ENCODE measurements at places on chromosomes 4 and X. TPM values are rescaled to one million over a fixed set of nuclear protein-coding genes. Genes with fewer than 3 reads are reported as not detected.

GRCh38 chr4:174946246-174946645, 28.1 kb downstream of the ADAM29 start:
- no peak overlapping the region for H3K27ac ChIP-seq
- DNase-seq, result no peak
- H3K4me1 ChIP-seq, result no peaks in the 10 kb centered on the region
- H3K36me3 ChIP-seq, result no peaks in the 10 kb centered on the region
- H3K4me3 ChIP-seq, result no peak overlapping the region

GRCh38 chr4:121764702-121765367, at the start of gene SMIM43:
Gene SMIM43, minus strand, starts transcription at chr4:121765164. Its CDS starts 59 bp downstream, at chr4:121765105.
- peak within 1 kb of the TSS; percentile 18 for H3K4me3 ChIP-seq
- no peaks in the 10 kb centered on the region for H3K36me3 ChIP-seq
- DNase-seq, result no peak
- H3K27ac ChIP-seq, result no peak within 1 kb of the TSS
- H3K27me3 ChIP-seq, result peaks cover 8% of the 10 kb centered on the region
- no peaks in the 10 kb centered on the region for H3K4me1 ChIP-seq

DNA sequence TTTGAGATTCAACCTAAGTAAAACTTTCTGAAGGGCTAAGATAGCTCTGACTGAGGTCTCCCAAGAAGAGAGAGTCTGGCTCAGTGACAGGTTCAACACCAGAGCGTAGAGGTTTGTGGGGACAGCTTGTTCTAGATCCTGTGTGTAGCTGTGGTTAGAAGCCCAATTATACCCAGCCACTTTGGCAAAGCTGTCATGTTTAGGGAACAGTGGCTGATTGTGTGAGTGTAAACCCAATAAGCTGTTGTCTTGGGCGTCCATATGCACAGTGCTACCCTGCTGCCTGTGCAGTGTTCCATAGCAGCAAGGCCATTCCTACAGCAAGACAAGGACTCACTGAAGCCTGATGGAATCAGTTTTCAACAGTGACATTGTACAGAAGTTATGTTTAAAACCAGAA, 11.2 kb upstream of the SCRG1 start:
- no peaks in the 10 kb centered on the region for H3K36me3 ChIP-seq
- no peak for DNase-seq
- H3K4me1 ChIP-seq, result no peaks in the 10 kb centered on the region
- H3K4me3 ChIP-seq, result no peak overlapping the region

DNA sequence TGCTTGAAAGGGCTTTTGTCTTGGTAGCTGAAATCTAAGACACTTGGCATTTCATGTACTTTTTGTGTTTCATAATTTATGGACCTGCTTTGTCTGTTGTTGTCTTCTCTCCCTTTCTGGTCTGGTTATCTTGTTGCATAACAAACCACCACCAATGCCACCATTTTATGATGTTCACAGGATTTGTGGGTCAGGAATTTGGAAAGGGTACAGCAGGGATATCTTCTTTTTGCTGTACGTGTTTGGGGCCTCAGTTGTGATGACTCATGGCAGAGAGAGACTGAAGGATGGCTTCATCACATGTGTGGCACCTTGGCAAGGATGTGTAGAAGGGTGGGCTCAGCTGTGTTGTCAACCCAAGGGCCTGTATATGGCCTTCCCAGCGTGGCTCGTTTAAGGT, 35.2 kb downstream of the KDM6A start:
- H3K4me1 ChIP-seq, result no peaks in the 10 kb centered on the region
- no peaks in the 10 kb centered on the region for H3K27me3 ChIP-seq
- no peak overlapping the region for H3K4me3 ChIP-seq
- DNase-seq, result no peak
- no peaks in the 10 kb centered on the region for H3K36me3 ChIP-seq

PPEF2 gene
- total RNA-seq, result 0.33 TPM

HPSE gene
- total RNA-seq, result 0.66 TPM

GRCh38 chrX:15948318-15948660, 93.7 kb upstream of the AP1S2 start:
- H3K27ac ChIP-seq, result no peak overlapping the region
- H3K4me3 ChIP-seq, result no peak overlapping the region
- no peaks in the 10 kb centered on the region for H3K27me3 ChIP-seq
- no peaks in the 10 kb centered on the region for H3K4me1 ChIP-seq
- DNase-seq, result no peak
- H3K36me3 ChIP-seq, result no peaks in the 10 kb centered on the region

- H3K4me3 ChIP-seq, result peak overlapping the region; percentile 6
- peak overlapping the region; percentile 69 for H3K27ac ChIP-seq
- no peaks in the 10 kb centered on the region for H3K4me1 ChIP-seq
- no peaks in the 10 kb centered on the region for H3K36me3 ChIP-seq
- peak; percentile 94 for DNase-seq
Measured at GRCh38 chrX:65587616-65588526, 53.3 kb upstream of the LAS1L start.

DNA sequence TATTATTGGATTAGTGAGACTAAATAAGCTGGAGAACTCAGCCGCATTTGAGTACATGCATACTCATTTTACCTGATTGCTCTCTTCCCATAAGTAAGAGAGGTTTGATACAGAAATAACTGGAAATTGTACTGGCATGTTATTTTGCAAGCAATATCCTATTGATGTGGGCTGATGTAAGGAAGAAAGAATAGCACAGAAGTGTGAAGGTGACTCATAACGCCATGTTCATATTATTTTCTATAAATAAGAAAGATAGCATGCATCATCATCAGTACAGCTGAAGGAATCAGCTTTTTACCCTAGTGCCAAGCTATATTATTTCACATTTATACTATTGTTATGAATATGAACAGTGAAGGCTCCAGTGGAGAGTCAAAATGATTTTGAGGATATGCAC, 138.3 kb upstream of the FAM47A start:
- no peaks in the 10 kb centered on the region for H3K36me3 ChIP-seq
- H3K4me3 ChIP-seq, result no peak overlapping the region
- H3K27ac ChIP-seq, result no peak overlapping the region
- DNase-seq, result no peak

KDM6A gene
- total RNA-seq, result 35.7 TPM

DNA sequence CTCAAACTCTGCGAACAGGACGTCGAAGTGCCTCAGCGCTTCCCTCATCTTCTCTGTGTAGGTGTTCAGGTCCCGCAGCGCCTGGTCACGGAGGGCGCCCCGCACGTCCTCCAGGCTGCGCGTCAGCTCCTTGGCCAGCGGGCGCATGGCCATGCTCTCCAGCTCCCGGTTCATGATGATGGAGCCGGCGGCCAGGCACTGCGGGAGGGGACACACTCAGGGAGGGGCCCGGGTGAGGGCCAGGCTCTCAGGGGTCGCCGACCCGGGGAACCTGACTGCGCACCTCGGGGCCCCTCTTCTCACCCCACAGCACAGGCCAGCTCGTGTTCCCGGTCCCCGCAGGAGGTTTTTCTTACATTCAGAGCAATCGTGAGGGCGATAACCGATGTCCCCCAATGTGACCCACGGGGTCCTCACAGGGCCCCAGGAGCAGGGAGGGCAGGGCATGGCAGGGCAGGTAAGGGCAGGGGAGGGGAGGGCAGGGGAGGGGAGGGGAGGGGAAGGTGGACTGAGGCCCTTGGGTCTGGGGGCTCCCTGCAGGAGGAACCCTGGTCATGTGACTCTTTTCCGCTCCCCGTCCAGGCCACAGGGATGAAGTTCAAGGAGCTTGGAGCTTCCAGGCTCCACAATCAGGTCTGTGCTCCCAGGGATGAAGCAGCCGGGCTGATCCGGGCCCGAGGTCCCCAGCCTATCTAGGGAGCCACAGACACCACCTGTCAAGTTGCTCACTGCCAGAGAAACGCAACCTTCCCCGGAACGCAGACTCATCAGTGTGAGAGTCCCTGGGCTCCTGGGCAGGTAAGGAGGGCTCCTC, 77.8 kb upstream of the MXD4 start:
- no peaks in the 10 kb centered on the region for H3K27me3 ChIP-seq
- H3K4me1 ChIP-seq, result no peaks in the 10 kb centered on the region
- H3K36me3 ChIP-seq, result no peaks in the 10 kb centered on the region
- peak; percentile 51 for DNase-seq
- H3K27ac ChIP-seq, result no peak overlapping the region

DGKK gene
- total RNA-seq, result not detected

DNA sequence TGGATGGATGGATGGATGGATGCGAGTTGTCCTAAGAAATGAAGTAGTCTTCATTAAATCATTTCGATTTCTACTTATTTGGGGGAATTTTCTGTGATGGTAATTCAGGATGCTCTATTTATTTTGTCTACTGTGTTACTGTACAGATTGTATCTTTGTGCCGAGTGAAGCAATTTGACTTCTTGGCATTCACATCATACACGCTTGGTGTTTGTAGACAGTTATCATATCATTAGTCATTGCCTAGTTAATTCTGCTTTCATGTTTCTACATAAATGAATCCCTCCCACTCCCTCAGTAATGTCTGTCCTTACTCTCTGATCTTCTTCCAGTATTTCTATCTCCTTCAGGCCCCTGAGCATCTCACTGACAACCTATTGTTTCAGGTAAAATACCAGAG, 64.0 kb downstream of the RASGEF1B start:
- no peak overlapping the region for H3K27ac ChIP-seq
- no peak for DNase-seq
- H3K4me1 ChIP-seq, result no peaks in the 10 kb centered on the region
- H3K27me3 ChIP-seq, result no peaks in the 10 kb centered on the region
- H3K4me3 ChIP-seq, result no peak overlapping the region

DNA sequence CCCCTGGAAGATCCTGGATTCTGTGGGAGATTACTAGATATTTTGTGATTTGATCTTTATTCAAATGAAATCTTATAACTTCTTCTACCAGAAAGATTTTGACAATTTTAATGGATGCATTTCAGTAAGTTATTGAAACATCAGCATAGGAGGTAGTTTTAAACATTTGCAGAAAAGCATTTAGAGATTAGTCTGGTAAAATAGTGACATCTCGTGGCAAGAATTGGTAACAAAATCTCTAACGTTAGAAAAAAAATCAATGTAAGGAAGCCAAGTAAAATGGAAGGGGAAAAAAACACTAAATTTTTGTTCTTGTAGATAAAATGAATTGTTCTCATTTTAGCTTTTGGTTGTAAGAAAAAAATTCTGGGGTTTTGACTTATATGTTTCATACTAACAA, 73.3 kb downstream of the TASL start:
- H3K4me1 ChIP-seq, result no peaks in the 10 kb centered on the region
- no peak overlapping the region for H3K4me3 ChIP-seq
- no peak for DNase-seq
- H3K36me3 ChIP-seq, result no peaks in the 10 kb centered on the region
- no peak overlapping the region for H3K27ac ChIP-seq
- no peaks in the 10 kb centered on the region for H3K27me3 ChIP-seq

HAUS3 gene
- total RNA-seq, result 18.5 TPM

CYTL1 gene
- 3.6 TPM for total RNA-seq

NEUROG2 gene
- total RNA-seq, result not detected

DNA sequence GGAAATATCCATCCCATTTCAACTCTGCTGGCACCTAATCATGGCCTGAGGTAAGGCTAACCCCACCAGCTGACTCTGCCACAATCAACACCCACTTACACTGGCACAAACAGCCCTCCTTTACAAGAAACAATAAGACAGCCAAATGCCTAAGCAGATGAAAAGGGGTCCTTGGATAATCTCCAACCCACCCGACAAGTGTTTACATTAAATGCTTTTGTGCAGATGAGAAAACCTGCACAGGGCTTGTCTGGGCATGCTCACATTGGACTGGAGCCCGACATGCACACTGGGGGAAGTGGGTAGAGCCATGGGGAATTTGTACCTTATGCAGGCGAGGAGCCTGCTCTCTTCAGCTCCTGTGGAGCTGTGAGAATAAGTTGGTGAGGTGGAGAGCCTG, 138.9 kb upstream of the ITM2A start:
- H3K4me3 ChIP-seq, result no peak overlapping the region
- H3K4me1 ChIP-seq, result no peaks in the 10 kb centered on the region
- H3K27ac ChIP-seq, result no peak overlapping the region
- no peaks in the 10 kb centered on the region for H3K36me3 ChIP-seq
- no peaks in the 10 kb centered on the region for H3K27me3 ChIP-seq

All from sigmoid colon (tissue), 7 donors.